ENCODE measurements at places on chromosomes 13 and 19.

DNA sequence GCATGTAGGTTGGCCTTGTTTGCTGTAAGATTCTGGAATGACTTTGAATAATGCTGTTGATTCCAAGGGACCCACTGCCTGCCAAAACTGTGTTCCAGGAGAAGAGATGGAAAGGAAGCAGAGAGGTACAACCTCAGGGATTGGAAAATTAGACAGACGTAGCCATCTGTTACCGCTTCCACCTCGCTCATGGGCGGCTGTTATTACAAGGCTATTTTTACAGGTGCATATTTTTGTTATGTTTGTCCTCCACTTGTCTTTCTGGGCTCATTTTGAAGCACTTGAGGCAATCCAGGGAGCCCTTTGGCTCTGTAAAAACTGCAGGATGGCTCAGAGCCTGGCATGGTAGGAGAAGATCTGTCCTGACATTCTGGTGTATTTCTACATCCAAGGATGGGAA, 276.4 kb upstream of the TMTC4 start:
- no peak for DNase-seq

- DNase-seq = no peak
These were observed 285.9 kb downstream of the ITGBL1 start for GRCh38 chr13:101738336-101738735.

DNA sequence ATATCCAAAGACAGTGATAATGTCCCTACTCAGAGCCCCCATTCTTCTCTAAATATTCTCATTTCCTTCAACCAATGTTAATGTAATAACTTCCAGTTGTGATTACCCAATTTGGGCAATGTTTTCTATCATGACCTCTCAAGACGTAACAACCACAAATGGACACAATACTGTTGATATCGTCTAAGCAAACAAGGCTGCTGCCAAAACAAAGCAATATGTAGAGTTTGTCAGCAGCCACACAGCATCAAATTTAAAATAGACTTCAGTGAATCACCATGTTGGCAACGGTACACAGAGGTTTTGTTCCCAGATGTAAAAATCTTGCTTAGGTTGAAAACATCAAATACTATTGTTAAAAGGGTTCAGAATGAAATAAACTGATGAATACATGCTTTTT, 205.1 kb downstream of the DACH1 start:
- DNase-seq = no peak

GRCh38 chr13:112366907-112367646, 9.1 kb upstream of the SPACA7 start:
- DNase-seq = no peak
